ENCODE measurements at places on chromosomes 7 and 10. TPM values are rescaled to one million over a fixed set of nuclear protein-coding genes. Genes with fewer than 3 reads are reported as not detected.

The KIF11 gene
- total RNA-seq = 1.2 TPM

The PRKCQ gene
- not detected for total RNA-seq

The RARRES2 gene
- 33.5 TPM for total RNA-seq

The PHF14 gene
- total RNA-seq = 71.7 TPM

The IFIT1B gene
- total RNA-seq = not detected

The PLAU gene
- total RNA-seq = 5.5 TPM

GRCh38 chr7:145737617-145738016, 379.0 kb upstream of the CNTNAP2 start:
- H3K4me1 ChIP-seq = no peaks in the 10 kb centered on the region
- no peaks in the 10 kb centered on the region for H3K36me3 ChIP-seq
- no peak overlapping the region for H3K27ac ChIP-seq
- H3K4me3 ChIP-seq = no peak overlapping the region
- H3K27me3 ChIP-seq = no peaks in the 10 kb centered on the region

DNA sequence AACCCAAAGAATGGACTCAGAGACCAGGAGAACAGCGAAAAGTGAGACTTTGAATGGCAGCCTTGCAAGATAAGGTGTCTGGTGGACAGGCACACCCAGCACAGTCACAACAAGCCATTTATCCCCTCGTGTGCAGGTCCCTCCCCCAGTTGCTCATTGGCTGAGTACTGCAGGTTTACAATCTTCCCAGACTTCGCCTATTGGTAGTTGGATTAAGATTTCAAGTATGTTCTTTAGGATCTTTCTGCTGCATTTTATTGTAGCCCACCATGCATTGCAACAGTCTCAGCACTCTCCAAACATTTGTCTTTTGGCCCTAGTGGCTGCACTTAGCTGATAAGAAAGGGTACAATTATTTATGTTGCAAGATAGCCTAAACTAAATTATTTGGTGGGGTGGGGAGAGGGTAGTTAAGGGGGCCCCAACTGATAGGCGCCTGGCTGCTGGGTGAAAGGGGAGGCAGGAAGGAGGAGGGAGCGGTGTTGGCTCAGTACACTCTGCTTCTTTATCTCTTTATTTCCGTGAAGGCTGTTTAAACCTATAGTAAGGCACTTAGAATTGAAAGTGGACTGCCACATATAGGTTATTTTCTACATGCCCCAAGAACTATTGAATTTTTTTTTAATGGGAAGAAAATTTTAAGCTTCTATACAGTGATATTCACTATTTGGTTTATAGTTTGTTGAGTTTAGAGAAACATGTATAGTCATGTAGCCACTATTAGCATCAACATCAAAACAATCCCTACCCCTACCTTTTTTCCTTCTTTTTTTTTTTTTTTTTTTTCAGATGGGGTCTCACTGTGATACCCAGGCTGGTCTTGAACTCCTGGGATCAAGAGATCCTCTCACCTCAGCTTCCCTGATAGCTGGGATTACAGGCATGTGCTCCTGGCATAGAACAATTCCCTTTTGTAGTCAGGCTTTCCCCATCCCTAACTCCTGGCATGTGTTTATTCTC, 54.2 kb downstream of the GUSB start:
- H3K36me3 ChIP-seq = no peaks in the 10 kb centered on the region
- peak overlapping the region; percentile 43 for H3K27ac ChIP-seq
- H3K4me3 ChIP-seq = no peak overlapping the region
- peaks cover 8% of the 10 kb centered on the region for H3K4me1 ChIP-seq
- no peak for DNase-seq

DNA sequence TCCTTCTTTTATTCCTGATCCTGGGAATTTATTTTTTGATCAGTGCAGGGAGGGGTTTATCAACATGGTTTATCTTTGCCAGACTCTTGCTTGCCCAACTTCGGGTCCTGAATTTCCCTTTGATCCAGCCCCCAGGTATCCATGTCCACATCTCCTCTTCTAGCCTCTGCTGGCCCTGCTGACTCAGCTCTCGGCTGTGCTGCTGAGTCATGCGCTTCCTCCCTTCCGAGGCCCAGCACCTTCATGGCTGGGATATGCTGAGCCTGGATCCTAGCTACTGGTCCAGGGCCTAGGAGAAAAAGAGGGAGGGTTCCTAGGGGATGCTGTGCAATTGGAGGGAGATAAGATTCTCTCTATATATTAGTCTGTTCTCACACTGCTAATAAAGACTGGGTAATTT, 380.7 kb upstream of the SHH start:
- H3K36me3 ChIP-seq = no peaks in the 10 kb centered on the region
- no peak overlapping the region for H3K4me3 ChIP-seq
- H3K27me3 ChIP-seq = peaks cover 5% of the 10 kb centered on the region
- H3K27ac ChIP-seq = no peak overlapping the region

DNA sequence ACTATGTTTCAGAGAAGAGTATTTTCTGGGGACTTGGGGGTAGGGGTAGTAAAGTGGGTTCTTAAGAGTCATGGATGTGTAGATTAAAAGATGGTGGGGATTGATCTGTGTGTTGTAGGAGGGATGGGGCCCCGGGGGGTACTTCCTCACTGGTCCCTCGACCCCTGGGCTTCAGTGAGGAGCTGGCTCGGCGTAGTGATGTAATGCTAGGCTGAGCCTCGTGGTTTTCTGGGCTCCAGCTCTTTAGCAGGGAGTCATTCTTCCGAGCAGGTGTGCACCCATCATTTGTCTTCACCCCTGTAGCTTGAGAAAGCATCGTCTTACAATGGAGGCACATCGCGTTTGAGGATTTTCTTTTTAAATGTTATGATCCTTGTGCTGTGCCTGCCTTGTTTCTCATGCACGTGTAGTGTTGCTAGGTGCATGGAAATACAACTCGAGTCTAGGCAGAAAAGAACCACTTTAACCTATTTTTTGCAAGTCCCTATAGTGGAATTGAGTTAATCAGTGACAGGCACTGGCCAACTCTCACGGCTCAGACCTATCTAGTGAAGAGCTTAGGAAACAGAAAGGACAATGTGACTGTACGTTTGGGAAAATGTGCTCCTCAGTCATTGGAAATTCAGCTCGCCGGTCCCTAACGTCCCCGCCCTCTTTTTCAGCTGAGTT, 106.1 kb upstream of the BTBD16 start:
- H3K27ac ChIP-seq = peak overlapping the region; percentile 60
- H3K36me3 ChIP-seq = peaks cover 5% of the 10 kb centered on the region
- DNase-seq = peak; percentile 60
- peaks cover 33% of the 10 kb centered on the region for H3K4me1 ChIP-seq

- H3K4me1 ChIP-seq = no peaks in the 10 kb centered on the region
- no peak overlapping the region for H3K27ac ChIP-seq
- no peaks in the 10 kb centered on the region for H3K36me3 ChIP-seq
- no peaks in the 10 kb centered on the region for H3K27me3 ChIP-seq
- H3K4me3 ChIP-seq = no peak overlapping the region
These were observed 60.9 kb upstream of the PDE1C start for GRCh38 chr7:32131091-32131490.

DNA sequence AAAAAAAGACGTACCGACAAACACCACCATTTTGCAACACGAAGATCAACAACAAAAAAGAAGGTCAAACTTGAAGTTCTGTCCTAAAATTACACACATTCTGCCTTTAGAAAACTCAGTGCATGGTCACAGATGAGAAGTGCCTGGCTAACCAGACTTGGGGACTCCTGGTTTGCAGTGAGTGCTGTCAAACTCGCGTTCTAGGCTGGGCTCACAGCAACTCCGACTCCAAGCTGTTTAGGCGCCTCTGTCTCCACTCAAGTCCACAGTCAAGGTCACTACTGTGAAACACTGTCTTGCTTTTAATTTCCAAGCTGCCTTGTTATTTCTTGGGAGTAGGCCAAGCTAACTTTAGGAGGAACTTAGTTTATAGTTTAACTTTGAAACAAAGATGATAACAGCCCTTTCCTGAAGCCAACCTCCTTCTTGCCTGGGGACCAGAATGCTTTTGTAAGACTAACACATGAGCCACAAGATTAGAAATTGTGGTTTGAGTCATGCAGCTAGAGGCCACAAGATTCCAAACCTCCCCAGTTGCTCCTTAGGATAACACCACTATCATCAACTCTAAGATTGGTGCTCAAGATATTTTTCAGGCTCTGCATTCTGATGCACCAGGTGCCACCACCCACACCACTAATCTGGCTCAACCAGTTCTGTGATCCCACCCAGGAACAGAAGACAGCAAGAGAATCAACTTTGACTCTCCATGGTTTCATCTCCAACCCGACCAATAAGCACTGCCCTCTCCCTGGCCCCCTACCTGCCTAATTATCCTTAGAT, 1.1 kb upstream of the DNAAF5 start:
- peak overlapping the region; percentile 89 for H3K27ac ChIP-seq
- no peaks in the 10 kb centered on the region for H3K27me3 ChIP-seq
- H3K4me3 ChIP-seq = peak overlapping the region; percentile 97
- H3K4me1 ChIP-seq = peaks cover 32% of the 10 kb centered on the region
- DNase-seq = no peak

DNA sequence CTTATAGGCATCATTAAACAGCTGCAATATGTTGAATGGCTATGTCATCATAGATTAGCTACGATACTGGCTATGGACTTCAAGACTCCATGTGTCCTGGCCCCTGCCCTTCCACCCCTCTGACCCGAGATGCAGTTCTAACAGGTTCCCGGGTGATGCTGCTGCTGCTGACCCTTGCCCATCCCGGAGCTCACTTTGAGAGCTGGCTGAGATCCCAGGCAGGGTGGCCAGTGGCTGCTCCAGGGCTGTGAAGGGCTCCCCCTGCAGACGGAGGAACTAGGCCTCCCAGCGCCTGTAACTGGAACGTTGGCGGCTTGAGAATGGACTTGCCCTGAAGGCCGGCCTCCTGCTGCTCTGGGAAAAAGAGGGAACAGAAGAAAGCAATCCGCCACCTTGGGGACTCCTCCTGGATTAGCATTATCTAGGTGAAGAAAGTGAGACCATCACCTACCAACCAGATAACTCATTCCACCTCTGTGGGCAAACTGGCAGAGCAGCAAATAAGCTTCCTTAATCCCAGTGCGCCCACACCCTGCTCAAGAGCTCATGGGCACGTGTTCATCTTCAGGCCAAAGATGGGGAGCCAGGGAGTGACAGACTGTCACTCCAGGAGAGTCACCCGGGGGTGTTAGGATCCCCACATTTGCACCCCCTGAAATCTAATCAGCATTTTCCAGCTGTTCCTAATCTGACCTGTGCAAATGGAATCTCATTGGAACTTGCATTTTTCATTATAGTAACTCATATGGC, 56.8 kb downstream of the PARP12 start:
- H3K27me3 ChIP-seq = no peaks in the 10 kb centered on the region
- peak; percentile 49 for DNase-seq
- H3K36me3 ChIP-seq = no peaks in the 10 kb centered on the region
- no peak overlapping the region for H3K27ac ChIP-seq
- H3K4me1 ChIP-seq = peaks cover 16% of the 10 kb centered on the region

GRCh38 chr7:158228986-158229385, 358.6 kb downstream of the PTPRN2 start:
- no peaks in the 10 kb centered on the region for H3K36me3 ChIP-seq
- no peaks in the 10 kb centered on the region for H3K4me1 ChIP-seq
- no peak overlapping the region for H3K4me3 ChIP-seq
- H3K27me3 ChIP-seq = no peaks in the 10 kb centered on the region

DNA sequence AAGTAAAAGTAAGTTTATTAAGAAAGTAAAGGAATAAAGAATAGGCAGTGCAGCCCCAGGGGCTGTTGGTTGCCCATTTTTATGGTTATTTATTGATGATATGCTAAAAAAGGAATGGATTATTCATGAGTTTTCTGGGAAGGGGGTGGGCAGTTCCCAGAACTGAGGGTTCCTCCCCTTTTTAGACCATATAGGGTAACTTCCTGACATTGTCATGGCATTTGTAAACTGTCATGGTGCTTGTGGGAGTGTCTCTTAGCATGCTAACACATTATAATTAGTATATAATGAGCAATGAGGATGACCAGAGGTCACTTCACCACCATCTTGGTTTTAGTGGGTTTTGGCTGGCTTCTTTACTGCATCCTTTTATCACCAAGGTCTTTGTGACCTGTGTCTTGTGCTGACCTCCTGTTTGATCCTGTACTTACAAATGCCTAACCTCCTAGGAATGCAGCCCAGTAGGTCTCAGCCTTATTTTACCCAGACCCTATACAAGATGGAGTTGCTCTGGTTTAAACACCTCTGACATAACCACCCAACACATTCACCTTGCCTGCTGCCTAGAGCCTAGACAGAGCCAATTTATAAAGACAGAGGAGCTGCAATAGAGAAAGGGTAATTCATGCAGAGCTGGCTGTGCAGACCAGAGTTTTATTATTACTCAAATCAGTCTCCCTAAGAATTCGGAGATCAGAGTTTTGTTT, 10.9 kb upstream of the ERCC6 start:
- no peak for DNase-seq
- H3K27me3 ChIP-seq = no peaks in the 10 kb centered on the region
- no peak overlapping the region for H3K27ac ChIP-seq
- no peaks in the 10 kb centered on the region for H3K36me3 ChIP-seq
- no peak overlapping the region for H3K4me3 ChIP-seq

- H3K27me3 ChIP-seq = peaks cover 3% of the 10 kb centered on the region
- H3K27ac ChIP-seq = peak overlapping the region; percentile 72
- no peak for DNase-seq
- H3K4me3 ChIP-seq = no peak overlapping the region
These were observed 74.6 kb upstream of the PDSS1 start for GRCh38 chr10:26622891-26623290.

DNA sequence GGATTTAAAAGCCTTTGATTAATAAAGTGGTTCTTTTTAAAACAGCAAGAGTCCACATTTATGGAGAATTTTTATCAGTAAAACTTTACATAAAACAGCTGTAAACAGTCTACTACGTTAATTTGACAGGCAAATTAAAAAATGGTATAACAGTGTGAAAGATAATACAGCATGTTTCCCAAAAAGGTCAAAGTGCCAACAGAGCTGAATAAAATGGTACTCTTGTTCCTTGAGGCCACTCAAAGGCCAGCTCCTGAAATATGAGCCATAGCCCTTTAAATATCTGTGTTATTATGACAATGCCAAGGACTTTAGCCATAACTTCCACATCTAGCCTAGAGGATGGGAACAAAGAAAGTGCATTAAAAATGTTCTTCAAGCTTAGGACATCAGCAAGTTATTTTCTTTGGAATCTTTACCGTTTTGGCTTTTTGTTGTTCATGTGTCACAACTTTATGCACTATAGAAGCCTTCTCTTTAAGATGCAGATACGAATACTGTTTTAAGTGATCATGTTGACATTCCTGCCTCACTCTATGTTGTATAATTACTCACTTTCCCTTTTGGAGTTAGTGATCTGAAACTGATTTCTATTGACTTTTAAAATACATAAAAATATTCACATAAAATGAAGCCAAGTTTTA, 165.6 kb downstream of the RNLS start:
- no peak for DNase-seq
- H3K4me1 ChIP-seq = no peaks in the 10 kb centered on the region
- H3K4me3 ChIP-seq = no peak overlapping the region
- no peak overlapping the region for H3K27ac ChIP-seq

DNA sequence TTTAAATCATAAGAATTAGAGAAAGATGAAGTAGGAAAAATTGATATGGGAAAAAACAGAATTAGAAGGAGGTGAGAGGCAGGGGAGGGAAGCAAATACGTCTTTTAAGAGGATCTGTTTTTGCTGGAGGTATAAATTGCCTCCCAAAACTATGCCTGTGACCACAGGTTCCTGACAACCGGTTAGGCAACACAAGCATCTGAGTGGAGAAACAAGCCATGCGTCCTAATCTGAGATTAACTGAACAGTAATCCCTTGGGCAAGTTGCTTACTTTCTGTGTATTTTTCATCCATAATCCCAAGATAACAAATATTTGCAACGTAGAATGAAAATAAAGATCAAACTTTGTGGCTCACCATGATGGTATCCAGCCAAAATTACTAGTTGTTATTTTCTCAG, 149.2 kb downstream of the C1GALT1 start:
- H3K4me1 ChIP-seq = no peaks in the 10 kb centered on the region
- DNase-seq = no peak
- no peaks in the 10 kb centered on the region for H3K36me3 ChIP-seq

Data from stomach (tissue), 19 donors.